Upper lobe of left lung (tissue), 6 donors: ENCODE measurements at places on chromosomes 1 and 21. TPM values are rescaled to one million over a fixed set of nuclear protein-coding genes. Genes with fewer than 3 reads are reported as not detected.
A peak's percentile ranks its signal among the peaks of the same experiment; 100 is the strongest.

GRCh38 chr21:46667741-46668380 lies 32.4 kb downstream of the PRMT2 start:
- DNase-seq, result no peak
- H3K36me3 ChIP-seq, result peaks cover 16% of the 10 kb centered on the region
- H3K4me1 ChIP-seq, result peaks cover 15% of the 10 kb centered on the region
- H3K4me3 ChIP-seq, result peak overlapping the region; percentile 38

GRCh38 chr1:185739967-185740366 lies 5.8 kb downstream of the HMCN1 start:
- no peak overlapping the region for H3K4me3 ChIP-seq
- no peaks in the 10 kb centered on the region for H3K36me3 ChIP-seq
- DNase-seq, result no peak
- H3K27ac ChIP-seq, result no peak overlapping the region
- H3K4me1 ChIP-seq, result no peaks in the 10 kb centered on the region

GRCh38 chr1:178540646-178541045 lies 27.7 kb downstream of the TEX35 start:
- no peak for DNase-seq
- H3K36me3 ChIP-seq, result no peaks in the 10 kb centered on the region
- H3K27me3 ChIP-seq, result no peaks in the 10 kb centered on the region

PEX14 gene
- total RNA-seq, result 31.8 TPM

GRCh38 chr1:86345042-86345441 lies 51.1 kb downstream of the ODF2L start:
- no peaks in the 10 kb centered on the region for H3K36me3 ChIP-seq
- no peaks in the 10 kb centered on the region for H3K4me1 ChIP-seq
- no peaks in the 10 kb centered on the region for H3K27me3 ChIP-seq
- H3K27ac ChIP-seq, result no peak overlapping the region
- H3K4me3 ChIP-seq, result no peak overlapping the region

FOXO6 gene
- 0.98 TPM for total RNA-seq

C1QB gene
- 391 TPM for total RNA-seq

GRCh38 chr1:34057347-34058130 lies 107.5 kb downstream of the CSMD2 start:
- no peaks in the 10 kb centered on the region for H3K4me1 ChIP-seq
- H3K27me3 ChIP-seq, result no peaks in the 10 kb centered on the region
- H3K36me3 ChIP-seq, result no peaks in the 10 kb centered on the region
- no peak for DNase-seq
- no peak overlapping the region for H3K4me3 ChIP-seq

MAEL gene
- total RNA-seq, result not detected

DNA sequence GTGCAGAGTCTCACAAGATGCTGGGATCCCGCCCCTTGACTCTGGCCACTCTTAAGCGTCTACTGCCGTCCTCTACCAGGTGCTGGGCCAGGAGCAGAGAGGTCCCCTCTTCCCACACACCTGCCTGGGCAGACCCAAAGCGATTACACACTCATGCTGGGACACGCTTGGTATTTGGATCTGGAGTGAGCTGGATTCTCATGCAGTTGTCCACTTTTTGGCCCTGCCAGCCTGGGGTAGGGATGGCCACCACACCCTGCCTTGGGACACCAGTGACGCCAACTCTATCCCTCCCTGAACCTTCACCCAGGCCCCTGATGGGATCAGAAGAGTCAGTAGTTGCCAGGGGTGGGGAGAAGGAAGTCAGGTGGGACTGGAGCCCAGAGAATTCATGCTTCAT lies 28.6 kb downstream of the ITPKB start:
- H3K36me3 ChIP-seq, result no peaks in the 10 kb centered on the region
- DNase-seq, result no peak
- H3K4me3 ChIP-seq, result no peak overlapping the region
- H3K4me1 ChIP-seq, result peaks cover 43% of the 10 kb centered on the region
- no peaks in the 10 kb centered on the region for H3K27me3 ChIP-seq

PKP1 gene
- total RNA-seq, result 2.1 TPM

DNA sequence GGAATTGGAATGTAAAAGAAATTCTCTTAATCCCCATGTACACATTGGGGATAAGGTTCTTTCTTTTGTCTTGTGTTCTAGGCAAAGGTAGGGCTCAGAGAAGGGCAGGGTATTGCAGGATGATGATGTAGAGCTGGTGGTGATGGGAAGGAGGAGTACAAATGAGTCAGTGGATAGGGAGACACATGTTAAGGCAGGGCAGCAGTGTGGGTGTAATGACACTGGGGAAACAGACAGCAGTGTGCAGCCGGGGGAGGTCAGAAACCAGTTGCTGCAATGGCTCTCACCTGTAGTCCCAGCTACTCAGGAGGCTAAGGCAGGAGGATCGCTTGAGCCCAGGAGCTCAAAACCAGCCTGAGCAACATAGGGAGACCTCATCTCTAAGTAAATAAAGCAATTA lies 5.1 kb downstream of the NLRP3 start:
- H3K27me3 ChIP-seq, result no peaks in the 10 kb centered on the region
- no peak overlapping the region for H3K4me3 ChIP-seq
- no peak overlapping the region for H3K27ac ChIP-seq
- no peak for DNase-seq

LRRIQ3 gene
- not detected for total RNA-seq

SYT14 gene
- not detected for total RNA-seq

GRCh38 chr21:39050841-39051587 lies 132.2 kb downstream of the PSMG1 start:
- no peak overlapping the region for H3K4me3 ChIP-seq
- H3K4me1 ChIP-seq, result peaks cover 23% of the 10 kb centered on the region
- DNase-seq, result no peak
- no peaks in the 10 kb centered on the region for H3K27me3 ChIP-seq

GRCh38 chr1:154960446-154961136 lies 991 bp downstream of the PYGO2 start:
- no peak for DNase-seq
- H3K4me3 ChIP-seq, result peak overlapping the region; percentile 90
- H3K27ac ChIP-seq, result peak overlapping the region; percentile 97
- peaks cover 51% of the 10 kb centered on the region for H3K4me1 ChIP-seq
- no peaks in the 10 kb centered on the region for H3K27me3 ChIP-seq
- H3K36me3 ChIP-seq, result peaks cover 45% of the 10 kb centered on the region

DNA sequence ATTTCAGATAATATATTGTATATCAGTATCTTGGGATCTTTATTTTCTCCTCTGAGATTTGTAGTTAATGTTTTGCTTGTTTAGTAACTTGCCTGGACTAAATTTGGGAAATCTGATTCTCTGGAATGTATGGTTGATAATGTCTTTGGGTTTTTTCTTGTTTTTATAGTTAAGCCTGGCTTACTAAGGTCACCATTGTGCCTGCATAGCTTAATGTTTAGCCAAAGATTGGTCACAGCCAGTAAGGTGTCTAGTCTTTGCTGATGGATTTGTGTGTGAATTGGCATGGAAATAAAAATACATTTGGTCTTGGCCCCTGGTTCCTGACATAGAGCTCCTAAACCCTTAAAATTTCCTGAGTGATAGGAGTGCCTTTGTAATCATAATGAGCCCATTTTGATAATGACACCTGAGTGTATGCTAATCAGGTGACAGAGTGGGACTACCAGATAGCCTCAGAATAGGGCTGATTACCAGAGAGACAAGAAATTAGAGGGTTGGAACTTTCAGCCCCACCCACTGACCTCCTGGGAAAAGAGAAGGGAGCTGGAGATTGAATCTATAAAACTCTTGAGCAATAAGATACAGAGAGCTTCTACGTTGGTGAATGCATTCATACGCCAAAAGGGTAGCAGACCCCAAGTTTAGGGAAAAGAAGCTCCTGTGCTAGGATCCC lies 47.9 kb upstream of the NUF2 start:
- H3K4me1 ChIP-seq, result no peaks in the 10 kb centered on the region
- no peak overlapping the region for H3K27ac ChIP-seq
- H3K4me3 ChIP-seq, result no peak overlapping the region
- DNase-seq, result no peak

GRCh38 chr1:211648336-211648735 lies 27.1 kb downstream of the NEK2 start:
- no peaks in the 10 kb centered on the region for H3K27me3 ChIP-seq
- peaks cover 7% of the 10 kb centered on the region for H3K4me1 ChIP-seq
- no peak overlapping the region for H3K4me3 ChIP-seq
- H3K36me3 ChIP-seq, result no peaks in the 10 kb centered on the region
- no peak for DNase-seq

DMBX1 gene
- total RNA-seq, result not detected

GRCh38 chr1:3352299-3352951 lies 102.0 kb upstream of the ARHGEF16 start:
- H3K4me1 ChIP-seq, result peaks cover 3% of the 10 kb centered on the region
- DNase-seq, result peak; percentile 57
- H3K27ac ChIP-seq, result no peak overlapping the region
- H3K4me3 ChIP-seq, result no peak overlapping the region

C1orf94 gene
- total RNA-seq, result not detected

- peaks cover 8% of the 10 kb centered on the region for H3K36me3 ChIP-seq
- H3K4me3 ChIP-seq, result no peak overlapping the region
- no peak overlapping the region for H3K27ac ChIP-seq
- no peaks in the 10 kb centered on the region for H3K27me3 ChIP-seq
Measured at GRCh38 chr1:1247341-1247913, 905 bp upstream of the C1QTNF12 start.
